ENCODE measurements at places on chromosomes 7 and 10. TPM values are rescaled to one million over a fixed set of nuclear protein-coding genes. Genes with fewer than 3 reads are reported as not detected.

The SEMA3A gene
- total RNA-seq: 11.4 TPM

The CCDC186 gene
- 20.4 TPM for total RNA-seq

- no peak for DNase-seq
Measured at GRCh38 chr10:10794791-10795191, 222.9 kb upstream of the CELF2 start.

DNA sequence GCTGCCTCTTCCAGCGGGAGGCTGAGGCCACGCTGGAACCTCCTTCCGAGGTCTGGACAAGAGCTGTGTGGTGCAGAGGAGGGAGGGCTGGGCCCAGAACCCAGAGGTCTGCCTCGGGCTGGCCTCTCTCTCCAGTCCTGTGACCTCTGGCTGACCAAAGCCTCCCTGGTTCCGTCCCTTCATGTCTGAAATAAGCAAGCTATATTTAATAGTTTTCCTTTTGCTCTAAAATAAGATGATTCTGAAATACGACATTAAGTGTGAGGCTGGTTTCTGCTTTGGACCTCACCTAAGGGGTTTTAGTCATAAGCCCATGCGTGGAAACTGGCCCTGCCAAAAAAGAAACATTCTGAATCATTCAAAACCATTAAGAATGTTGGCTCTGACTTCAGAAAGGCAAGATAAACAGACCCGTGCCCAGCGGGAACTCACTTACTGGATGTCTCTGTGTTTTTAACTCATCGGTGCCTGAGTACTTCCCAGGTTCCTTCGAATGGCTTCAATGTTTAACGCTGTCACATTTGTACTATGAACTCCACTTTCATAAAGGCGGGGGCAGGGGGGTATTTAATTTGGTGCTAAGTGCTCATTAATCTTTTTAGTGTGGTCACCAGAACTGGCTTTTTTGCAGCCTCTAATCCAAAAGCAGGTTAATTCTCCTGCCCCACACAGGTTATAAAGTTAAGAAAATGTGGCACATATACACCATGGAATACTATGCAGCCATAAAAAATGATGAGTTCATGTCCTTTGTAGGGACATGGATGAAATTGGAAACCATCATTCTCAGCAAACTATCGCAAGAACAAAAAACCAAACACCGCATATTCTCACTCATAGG, 157.5 kb upstream of the KLF14 start:
- DNase-seq: no peak

The COX19 gene
- 8.7 TPM for total RNA-seq

DNA sequence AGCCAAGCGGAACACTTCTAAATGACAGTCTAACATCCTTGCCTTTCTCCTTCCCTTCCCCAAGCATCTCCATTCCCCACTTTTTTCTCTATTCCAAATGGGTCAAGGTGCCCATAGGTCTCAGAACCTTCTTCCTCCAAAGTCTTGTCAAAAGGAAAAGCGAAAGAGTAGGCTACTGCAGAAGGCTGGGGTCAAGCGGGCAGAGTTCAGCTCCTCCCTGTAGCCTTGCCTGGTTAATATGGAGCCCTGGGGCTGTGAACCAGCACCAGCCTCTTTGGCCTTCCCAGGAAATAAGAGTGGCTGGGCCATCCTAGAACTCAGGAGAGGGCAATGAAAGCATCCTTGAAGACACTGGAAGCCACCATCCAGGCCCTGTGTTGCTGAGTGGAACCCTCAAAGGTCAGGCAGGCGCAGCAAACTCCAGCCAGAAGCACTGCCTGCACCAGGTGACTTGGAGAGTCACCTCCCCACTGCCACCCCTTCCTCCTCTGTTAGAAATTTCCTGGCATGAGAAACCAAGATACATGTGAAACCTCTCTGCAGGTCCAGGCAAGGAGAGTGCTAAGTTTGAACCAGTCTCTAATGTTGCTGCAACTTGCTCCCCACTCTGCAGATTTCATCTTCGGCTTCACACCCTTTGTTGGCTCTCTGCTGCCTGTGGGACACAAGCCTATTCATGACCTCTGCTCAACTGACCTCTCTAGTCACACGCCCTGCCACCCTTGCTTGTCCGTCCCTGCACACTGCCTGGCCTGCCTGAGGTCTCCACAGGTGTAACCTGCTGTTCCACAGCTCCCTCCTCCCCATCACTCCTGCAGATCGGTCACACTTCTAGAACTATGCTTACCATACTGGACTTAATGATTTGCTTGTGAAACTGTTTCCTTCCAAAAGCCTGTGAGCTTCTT, 74.9 kb downstream of the SH3PXD2A start:
- no peak for DNase-seq

GRCh38 chr10:34176351-34176750, 638.7 kb downstream of the PARD3 start:
- DNase-seq: no peak

- no peak for DNase-seq
Measured at GRCh38 chr7:107708956-107709355, 35.0 kb upstream of the CBLL1 start.
